H1 (cell line): ENCODE measurements at places on chromosomes 6 and 20. TPM values are rescaled to one million over a fixed set of nuclear protein-coding genes. Genes with fewer than 3 reads are reported as not detected.
A peak's percentile ranks its signal among the peaks of the same experiment; 100 is the strongest.

DNA sequence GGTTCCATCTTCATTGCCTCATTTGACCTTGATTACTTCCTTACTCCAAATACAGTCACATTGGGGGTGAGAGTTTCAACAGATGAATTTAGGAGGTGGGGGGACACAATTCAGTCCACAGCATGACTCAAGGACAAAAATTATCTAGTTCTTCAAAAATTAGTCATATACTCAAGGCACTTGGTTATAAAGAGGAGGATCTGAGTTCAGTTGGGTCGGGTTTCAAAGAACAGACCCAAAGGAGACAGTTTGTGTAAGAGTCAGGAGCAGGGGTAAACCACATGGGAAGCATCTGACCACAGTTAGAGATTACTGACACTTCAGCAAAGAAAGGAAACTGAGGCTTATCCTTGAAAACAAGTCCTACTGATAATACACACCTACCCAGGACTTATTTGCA, 138.0 kb downstream of the TBC1D7 start:
- H3K4me3 ChIP-seq = no peak overlapping the region
- H3K4me1 ChIP-seq = peaks cover 9% of the 10 kb centered on the region; the same call in 1 of the 2 replicates
- no peak for DNase-seq
- H3K27me3 ChIP-seq = no peaks in the 10 kb centered on the region
- H3K27ac ChIP-seq = no peak overlapping the region

DNA sequence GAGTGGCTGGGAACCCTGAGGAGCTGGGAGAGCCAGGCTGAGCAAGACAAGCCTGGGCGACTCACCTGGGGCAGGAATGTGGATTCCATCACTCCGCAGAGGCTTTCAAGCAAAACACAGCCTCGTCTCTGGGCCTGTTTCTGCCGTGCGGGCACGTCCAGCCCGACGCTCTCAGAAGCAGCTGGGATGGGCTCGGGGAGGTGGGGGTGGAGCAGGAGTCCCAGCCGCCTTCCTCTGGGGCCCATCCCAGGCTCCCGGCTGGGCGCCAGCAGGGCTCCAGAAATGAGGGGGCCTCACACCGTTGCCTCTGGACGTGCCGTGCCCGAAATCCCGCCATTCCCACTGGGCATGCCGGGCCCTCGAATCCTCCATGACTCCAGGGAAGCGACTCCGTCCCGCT, 8.7 kb upstream of the RPS21 start:
- H3K4me3 ChIP-seq = no peak overlapping the region
- no peak overlapping the region for H3K27ac ChIP-seq
- DNase-seq = no peak
- H3K4me1 ChIP-seq = peaks cover 28% of the 10 kb centered on the region

DNA sequence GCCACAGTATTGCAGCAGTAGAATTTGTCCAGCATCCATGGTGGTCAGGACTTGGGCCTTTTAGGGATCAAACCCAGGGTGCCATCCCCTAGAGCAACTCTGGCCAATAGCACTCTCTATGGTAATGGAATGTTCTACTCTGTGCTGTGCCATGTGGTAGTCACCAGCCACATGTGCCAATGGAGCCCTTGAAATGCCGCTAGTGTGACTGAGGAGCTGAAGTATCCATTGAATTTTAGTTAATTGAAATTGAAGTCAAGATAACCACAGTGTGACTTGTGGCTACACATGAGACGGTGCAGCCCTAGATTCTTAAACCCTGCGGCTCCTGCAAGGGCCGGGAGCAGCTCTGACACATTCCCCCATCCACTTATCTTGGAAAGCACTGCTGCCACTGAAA, 54.6 kb downstream of the SLC2A10 start:
- no peak for DNase-seq
- H3K27me3 ChIP-seq = no peaks in the 10 kb centered on the region
- H3K27ac ChIP-seq = no peak overlapping the region
- no peaks in the 10 kb centered on the region for H3K4me1 ChIP-seq
- no peaks in the 10 kb centered on the region for H3K36me3 ChIP-seq

GRCh38 chr6:99613705-99614429, 7.2 kb downstream of the PRDM13 start:
- no peak overlapping the region for H3K27ac ChIP-seq
- H3K27me3 ChIP-seq = peaks cover 100% of the 10 kb centered on the region
- H3K4me3 ChIP-seq = peak overlapping the region; percentile 38
- DNase-seq = no peak
- no peaks in the 10 kb centered on the region for H3K36me3 ChIP-seq

The CLDN20 gene
- total RNA-seq = not detected in 2 replicates

The SIRPD gene
- total RNA-seq = not detected in 2 replicates

- H3K4me1 ChIP-seq = no peaks in the 10 kb centered on the region
- H3K27me3 ChIP-seq = no peaks in the 10 kb centered on the region
- DNase-seq = no peak
- no peak overlapping the region for H3K27ac ChIP-seq
- H3K4me3 ChIP-seq = no peak overlapping the region
- H3K36me3 ChIP-seq = no peaks in the 10 kb centered on the region
Measured at GRCh38 chr6:132481189-132481588, 31.7 kb downstream of the STX7 start.

The LPA gene
- 0.19 and 0.39 TPM in 2 replicates for total RNA-seq

- peaks cover 12% of the 10 kb centered on the region for H3K4me1 ChIP-seq
- H3K36me3 ChIP-seq = no peaks in the 10 kb centered on the region
- H3K27me3 ChIP-seq = no peaks in the 10 kb centered on the region
- DNase-seq = no peak
Measured at GRCh38 chr6:106159531-106159940, 73.4 kb downstream of the PRDM1 start.

The LAMA5 gene
- 210 and 225 TPM in 2 replicates for total RNA-seq

- H3K4me1 ChIP-seq = no peaks in the 10 kb centered on the region
- H3K27ac ChIP-seq = no peak overlapping the region
- no peaks in the 10 kb centered on the region for H3K27me3 ChIP-seq
- no peak for DNase-seq
- no peak overlapping the region for H3K4me3 ChIP-seq
- H3K36me3 ChIP-seq = no peaks in the 10 kb centered on the region
Measured at GRCh38 chr6:35008858-35009257, 119.8 kb downstream of the ANKS1A start.

DNA sequence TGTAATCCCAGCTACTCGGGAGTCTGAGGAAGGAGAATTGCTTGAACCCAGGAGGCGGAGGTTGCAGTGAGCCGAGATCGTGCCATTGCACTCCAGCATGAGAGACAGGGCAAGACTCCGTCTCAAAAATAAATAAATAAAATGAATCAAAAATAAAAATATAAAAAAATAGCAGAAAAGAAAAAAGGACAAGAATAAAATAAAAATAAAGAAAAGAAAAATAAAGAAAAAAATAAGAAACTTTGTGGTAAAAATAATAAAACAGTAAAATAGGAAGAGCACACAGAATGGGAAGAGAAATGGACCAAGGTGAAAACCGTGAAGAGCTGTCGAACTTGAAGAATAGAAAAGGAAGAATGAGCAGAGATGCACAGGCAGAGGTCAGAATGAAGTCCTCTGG, 63.0 kb downstream of the SNX5 start:
- DNase-seq = no peak
- no peaks in the 10 kb centered on the region for H3K4me1 ChIP-seq
- H3K27me3 ChIP-seq = no peaks in the 10 kb centered on the region
- H3K36me3 ChIP-seq = no peaks in the 10 kb centered on the region
- no peak overlapping the region for H3K27ac ChIP-seq

GRCh38 chr6:86856937-86857563, 80.3 kb upstream of the HTR1E start:
- no peaks in the 10 kb centered on the region for H3K36me3 ChIP-seq
- H3K4me1 ChIP-seq = no peaks in the 10 kb centered on the region
- no peaks in the 10 kb centered on the region for H3K27me3 ChIP-seq

DNA sequence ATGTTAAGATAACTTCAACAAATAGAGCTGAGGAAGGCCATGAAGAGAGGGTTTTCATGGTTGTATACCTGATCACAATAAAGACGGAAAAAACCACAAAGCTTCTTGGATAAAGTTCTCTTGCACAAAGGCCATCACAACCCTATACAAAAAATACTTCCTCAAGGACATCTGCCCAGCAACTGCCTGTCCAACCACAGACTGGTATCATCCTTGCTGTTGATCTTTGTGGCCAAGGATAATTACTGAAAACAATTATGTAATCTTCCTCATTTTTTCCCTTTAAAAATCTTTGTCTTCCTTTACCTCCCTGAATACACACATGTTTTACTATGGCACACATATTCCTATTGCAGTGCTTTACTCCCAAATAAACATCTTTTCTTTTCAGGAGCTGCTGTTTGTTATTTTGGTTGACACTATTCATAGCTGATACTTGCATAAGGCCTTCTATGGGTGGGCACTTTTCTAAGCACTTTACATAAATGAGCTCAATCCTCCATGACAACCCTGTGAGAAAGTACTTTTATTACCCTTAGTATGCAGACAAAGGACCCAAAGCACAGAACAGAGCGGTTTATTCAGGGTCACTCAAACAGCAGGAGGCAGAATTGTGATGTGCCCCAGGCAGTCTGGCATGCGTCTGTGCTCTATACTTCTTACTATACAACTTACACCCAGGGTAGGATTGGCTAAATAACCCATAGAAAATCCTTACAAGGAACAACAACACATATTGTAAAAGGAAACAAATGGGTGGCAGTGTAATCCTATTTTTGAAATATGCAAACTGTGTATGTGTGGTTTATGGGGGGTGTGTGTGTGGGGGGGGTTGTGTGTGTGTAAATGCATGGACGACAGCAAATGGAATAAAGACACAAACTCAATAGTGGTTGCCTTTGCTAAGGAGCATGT, 35.1 kb downstream of the SNRNP48 start:
- no peaks in the 10 kb centered on the region for H3K4me1 ChIP-seq
- H3K27ac ChIP-seq = no peak overlapping the region
- H3K36me3 ChIP-seq = no peaks in the 10 kb centered on the region
- H3K27me3 ChIP-seq = no peaks in the 10 kb centered on the region
- H3K4me3 ChIP-seq = no peak overlapping the region
- DNase-seq = no peak

The EYA4 gene
- 0.17 TPM in 1 of 2 replicates, not detected in the other for total RNA-seq
